ENCODE measurements at places on chromosomes 5 and 9.

DNA sequence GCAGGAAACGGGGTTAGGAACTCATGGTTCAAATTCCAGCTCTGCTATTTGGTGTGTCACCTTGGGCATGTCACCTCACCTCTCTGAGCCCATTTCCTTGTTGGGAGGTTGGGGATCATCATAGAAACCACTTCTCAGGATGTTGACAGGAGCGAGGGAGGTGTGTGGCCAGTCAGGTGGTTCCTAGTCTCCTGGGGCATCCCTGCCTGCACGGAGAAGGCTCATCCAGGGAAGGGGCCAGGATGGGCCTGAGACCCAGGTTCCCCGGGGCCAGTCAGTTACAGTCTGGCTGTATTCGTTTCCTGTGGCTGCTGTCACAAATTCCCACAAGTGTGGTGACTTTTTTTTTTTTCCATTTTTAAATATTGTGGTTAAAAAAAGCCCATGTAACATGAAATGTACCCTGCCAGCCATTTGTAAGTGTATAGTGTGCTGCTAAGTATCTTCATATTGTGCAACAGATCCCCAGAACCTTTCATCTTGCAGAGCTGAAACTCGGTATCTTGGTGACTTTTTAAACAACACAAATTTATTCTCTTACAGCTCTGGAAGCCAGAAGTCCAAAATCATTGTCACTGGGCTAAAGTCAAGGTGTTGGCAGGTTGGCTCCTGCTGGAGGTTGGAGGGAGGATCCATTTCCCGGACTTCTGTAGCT, 78.7 kb upstream of the UNC5A start:
- DNase-seq = no peak

GRCh38 chr5:59749782-59750520, 143.6 kb downstream of the PDE4D start:
- no peak for DNase-seq

- DNase-seq = no peak
Observed at GRCh38 chr5:123690821-123691220, 178.8 kb downstream of the CSNK1G3 start.

DNA sequence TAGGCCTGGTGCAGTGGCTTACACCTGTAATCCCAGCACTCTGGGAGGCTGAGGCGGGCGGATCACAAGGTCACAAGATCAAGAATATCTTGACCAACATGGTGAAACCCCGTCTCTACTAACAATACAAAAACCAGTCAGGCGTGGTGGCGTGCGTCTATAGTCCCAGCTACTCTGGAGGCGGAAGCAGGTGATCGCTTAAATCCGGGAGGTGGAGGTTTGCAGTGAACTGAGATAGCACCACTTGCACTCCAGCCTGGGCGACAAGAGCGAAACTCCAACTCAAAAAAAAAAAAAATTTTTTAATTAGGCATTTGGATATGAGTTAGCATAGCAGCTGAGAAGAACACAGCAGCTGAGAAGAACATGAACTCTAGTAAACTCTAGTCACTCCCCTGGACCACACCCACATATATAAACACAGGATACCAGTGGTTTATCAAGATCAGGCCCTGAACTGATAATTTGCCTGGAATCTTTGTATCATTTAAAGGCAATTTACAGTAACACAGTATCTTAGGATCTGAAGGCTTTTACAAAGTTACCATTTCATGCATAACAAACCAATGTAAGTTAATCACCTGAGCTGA, 4.6 kb upstream of the UGCG start:
- DNase-seq = no peak

GRCh38 chr5:37308793-37309192, 59.6 kb upstream of the CPLANE1 start:
- no peak for DNase-seq

DNA sequence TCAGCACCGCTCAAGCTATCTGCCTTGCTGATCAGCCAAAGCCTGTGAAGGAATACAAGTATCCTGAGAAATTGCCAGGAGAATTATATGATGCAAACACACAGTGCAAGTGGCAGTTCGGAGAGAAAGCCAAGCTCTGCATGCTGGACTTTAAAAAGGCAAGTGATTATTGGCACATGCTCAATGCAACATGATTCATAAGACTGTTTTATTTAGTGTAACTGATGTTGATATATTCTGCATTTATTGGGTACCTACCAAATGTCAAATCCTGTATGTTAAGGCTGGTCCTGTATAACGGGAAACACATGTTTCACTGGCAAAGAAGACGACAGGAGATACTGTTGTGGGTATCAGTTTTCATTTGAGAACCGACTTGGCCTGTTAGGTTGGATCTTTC, 69.0 kb downstream of the ADAMTS16 start:
- no peak for DNase-seq

DNA sequence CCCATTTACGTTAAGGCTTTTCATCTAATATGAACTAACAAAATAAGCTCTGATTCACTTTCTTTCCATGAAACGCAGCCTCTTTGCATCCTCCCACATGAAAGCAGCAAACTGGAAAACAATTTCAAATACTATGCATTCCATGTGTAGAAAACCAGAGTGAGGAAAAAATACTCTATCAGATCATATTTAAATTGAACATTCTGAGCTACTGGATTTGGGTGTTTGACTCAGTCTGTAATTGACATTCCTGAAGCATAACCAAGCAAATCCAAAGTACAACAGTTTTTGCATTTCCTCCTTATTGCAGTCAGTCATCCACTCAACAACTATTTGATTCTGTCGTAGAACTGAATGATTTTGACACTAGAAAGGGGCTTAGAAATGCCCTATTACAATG, 399.1 kb upstream of the NMUR2 start:
- no peak for DNase-seq

DNA sequence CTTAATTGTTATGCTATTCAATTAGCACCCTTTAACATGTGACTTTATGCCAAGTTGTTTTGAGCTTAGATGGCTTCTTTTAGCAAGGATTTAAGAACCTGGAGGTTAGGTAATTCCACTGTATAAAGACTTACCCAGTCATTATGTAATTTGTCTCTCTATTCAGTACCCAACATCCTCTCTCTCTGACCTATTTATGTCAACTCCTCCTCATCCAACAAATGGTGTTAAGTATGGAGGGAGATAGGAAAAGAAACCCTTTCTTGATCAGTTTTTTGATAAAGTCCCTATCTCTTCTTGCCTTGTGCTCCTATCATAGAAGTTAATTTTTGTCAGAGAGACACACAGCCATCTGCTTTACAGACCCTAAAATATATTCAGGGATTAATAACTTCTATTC, 181.2 kb upstream of the GPR151 start:
- no peak for DNase-seq

DNA sequence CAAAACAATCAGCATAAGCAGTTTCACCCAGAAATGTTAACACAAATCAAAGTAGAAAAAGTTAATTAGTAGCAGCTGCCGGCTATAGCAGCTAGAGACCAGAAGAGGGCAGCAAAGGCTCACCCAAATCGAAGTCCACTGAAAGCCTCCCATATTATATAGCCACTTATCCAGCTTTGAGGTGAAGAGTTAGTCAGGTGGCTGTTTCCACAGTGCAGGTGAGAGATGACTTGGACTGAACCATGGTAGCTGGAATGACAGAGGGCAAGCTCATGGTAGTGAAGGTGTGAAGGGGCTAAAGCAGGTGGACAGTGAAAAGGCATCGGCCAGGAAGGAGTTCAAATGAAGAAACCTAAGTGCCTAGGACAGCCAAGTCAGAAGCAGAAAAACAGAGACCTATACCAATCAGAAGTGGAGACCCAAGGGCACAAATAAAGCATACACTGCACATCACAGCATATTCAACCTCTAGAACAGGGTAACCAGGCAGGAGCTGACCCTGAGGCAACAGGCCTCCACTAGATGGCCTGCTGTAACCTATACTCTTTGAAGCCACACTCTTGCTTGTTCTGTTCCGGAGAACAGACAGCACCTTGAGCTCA, 7.2 kb upstream of the RNF38 start:
- DNase-seq = peak; percentile 22

- DNase-seq = no peak
Observed at GRCh38 chr5:4387290-4387689, 752.8 kb upstream of the ADAMTS16 start.

DNA sequence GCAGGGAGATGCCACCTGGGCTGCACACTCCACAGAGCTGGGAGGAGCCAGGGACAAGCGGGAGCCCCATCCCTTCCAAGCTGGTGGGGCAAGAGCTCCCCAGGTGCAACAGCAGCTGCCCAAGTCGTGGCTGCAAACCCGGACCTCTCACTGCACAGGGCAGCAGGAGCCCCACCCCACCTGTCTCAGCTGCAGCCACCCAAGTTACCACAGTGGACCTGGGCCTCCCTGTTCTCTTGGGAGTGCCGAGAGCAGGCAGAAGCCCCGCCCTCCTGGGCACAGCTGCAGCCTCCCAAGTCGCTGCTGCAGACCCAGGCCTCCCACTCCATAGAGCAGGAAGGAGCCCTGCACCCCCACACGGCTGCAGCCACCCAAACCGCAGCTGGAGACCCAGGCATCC, 374.1 kb upstream of the ACO1 start:
- no peak for DNase-seq

GRCh38 chr5:133059621-133060020, 7.8 kb downstream of the HSPA4 start:
- DNase-seq = no peak

DNA sequence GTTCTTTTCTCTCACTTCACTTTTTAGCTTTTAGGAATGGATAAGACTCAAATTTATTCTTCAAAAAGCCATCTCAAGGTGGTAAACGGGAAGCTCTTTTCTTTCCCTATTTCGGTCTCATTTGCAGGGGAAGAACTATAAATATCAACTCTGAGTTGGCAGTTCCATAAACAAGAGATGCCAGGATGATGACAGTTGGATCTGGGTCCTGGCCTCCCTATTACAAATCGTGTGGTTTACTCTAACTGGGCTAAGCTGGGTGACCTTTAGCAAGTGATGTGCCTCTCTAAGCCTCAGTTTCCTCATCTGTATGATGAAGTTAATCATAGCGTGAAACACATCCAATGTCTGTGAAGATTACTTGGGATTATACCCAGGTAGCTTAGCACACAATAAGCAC, 44.2 kb downstream of the TLE4 start:
- DNase-seq = no peak

DNA sequence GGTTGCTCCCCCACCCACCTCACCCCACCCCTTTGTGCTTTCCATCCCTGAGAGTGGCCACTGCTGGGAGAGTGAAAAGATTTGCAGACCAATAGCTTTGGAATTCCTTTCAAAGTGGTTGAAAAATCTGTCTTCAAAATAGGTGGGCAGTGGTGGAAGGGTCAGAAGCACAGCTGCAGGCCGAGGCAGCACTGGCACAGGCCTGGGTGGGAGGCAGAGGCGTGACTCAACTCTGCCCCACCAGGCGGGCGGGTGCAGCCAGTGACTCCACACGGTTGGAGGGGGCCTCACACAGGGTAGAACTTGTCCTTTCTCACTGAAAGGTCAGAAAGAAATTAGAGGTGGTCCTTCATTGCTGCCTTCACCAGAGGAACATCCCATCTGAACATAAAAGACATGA, 214.9 kb upstream of the TBCA start:
- no peak for DNase-seq

DNA sequence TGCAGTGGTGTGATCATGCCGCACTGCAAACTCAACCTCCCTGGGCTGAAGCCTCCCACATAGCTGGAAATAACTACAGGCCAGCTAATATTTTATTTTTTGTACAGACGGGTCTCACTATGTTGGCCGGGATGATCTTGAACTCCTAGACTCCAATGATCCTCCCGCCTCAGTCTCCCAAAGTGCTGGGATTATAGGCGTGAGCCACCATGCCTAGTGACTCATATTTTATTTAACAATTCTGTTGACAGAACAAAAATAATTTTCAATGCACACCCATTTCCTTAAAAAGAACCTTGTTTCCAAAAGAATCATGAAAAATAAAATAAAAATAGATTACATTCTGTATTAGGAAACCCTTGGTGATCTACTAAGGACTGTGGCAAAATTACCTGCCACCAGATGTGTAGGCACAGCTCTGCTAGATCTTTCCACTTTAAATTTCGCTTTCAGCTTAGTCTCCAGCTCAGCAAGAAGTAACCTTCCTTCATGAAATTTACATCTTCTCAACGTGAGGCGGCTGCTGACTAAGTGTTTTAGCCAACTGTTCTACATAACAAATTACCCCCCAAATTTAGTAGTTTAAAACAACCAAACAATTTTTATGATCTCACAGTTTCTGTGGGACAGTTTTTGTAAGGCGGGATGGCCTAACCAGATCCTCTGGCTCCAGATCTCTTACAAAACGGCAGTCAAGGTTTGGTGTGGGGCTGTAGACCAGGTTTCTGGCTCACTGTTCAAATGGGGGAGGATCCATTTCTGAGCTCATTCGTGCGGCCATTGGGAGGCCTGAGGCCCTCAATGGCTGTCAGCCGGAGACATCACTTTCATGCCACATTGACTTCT, 32.6 kb upstream of the GOLPH3 start:
- no peak for DNase-seq

DNA sequence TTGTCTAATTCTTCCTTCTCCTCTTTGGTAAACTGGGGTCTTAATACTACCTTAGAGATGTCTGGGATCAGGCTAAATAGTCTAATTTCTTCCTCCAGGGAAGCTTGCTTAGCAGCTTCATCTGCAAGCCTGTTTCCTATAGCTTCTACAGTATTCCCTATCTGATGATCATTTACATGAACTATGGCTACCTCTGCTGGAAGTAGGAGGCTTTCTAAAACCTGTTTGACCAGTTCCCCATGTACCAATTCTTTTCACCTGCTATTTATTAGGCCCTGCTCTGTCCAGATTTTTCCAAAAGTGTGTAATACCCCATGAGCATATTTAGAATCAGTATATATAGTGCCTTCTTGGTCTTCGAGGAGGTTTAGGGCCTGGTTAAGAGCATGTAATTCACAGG, 619.8 kb downstream of the HINT1 start:
- no peak for DNase-seq

DNA sequence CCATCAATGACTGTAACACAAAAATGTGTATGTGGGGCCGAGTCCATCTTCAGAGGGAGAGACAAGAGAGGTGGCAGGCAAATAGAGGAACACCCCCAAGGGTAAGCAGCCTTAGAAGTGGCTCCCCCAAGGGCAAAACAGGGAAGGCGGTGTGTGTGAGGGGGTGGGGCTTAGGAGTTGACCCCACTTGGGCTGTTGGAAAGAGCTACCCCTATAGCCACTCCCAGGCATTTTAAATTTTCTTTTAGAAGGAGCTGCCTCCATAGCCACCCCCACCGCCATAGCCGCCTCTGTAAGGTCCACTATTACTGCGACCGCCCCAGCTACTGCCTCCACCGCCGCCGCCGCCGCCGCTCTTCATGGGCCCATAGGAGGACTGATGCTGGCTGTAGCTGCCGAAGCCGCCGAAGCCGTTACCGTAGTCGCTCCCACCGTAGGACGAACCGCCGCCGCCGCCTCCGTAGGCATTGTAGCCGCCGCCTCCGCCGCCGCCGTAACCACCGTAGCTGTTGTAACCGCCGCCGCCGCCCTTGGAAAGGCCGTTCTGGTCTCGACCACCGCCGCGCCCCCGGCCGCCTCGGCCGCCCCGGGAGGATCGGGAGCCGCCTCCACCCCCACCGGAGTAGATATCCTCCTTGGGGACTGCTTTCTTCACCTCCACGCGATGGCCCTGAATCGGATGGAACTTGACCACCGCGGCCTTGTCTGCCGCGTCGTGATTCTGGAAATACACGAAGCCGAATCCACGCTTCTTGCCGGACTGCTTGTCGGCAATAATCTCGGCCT, 1.1 kb downstream of the HNRNPA0 start:
- DNase-seq = peak; percentile 14

- no peak for DNase-seq
Observed at GRCh38 chr9:84874022-84874421, 204.5 kb downstream of the NTRK2 start.

Measured in stimulated activated CD4-positive, alpha-beta T cell treated with anti-CD3 and anti-CD28 coated beads, Interleukin-15, amount 100 ng/mL, for 1 hour (primary cell).